ENCODE measurements at places on chromosomes 6 and 20. TPM values are rescaled to one million over a fixed set of nuclear protein-coding genes. Genes with fewer than 3 reads are reported as not detected.

- H3K27ac ChIP-seq = no peak overlapping the region
- no peak for DNase-seq
- H3K27me3 ChIP-seq = no peaks in the 10 kb centered on the region
- H3K36me3 ChIP-seq = no peaks in the 10 kb centered on the region
These were observed 161.0 kb downstream of the TRMT11 start for GRCh38 chr6:126147291-126147815.

GRCh38 chr6:170388113-170388512 lies 81.6 kb downstream of the FAM120B start:
- H3K27ac ChIP-seq = no peak overlapping the region
- peaks cover 7% of the 10 kb centered on the region for H3K4me1 ChIP-seq
- no peak overlapping the region for H3K4me3 ChIP-seq
- no peaks in the 10 kb centered on the region for H3K27me3 ChIP-seq
- H3K36me3 ChIP-seq = peaks cover 12% of the 10 kb centered on the region

DNA sequence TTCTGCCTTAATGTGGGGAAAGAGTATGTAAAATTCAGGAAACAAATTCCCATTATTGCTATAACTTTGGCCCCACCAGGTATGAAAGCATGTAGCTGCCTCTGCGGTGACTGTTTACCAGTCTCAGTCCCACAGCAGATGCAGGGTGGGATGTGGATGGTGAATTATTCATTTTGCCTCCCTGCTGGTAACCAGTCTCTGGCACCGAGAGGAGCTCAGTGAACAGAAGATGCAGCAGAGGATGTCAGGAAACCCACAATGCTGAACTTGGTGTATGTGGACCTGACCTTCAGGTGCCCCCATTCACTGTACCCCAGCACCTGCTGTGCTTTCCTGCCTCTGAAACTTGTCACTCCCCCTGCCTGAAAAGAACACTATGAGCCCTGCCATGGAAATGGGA lies 8.8 kb upstream of the METTL24 start:
- no peaks in the 10 kb centered on the region for H3K36me3 ChIP-seq
- no peaks in the 10 kb centered on the region for H3K27me3 ChIP-seq
- DNase-seq = no peak
- no peak overlapping the region for H3K27ac ChIP-seq

DNA sequence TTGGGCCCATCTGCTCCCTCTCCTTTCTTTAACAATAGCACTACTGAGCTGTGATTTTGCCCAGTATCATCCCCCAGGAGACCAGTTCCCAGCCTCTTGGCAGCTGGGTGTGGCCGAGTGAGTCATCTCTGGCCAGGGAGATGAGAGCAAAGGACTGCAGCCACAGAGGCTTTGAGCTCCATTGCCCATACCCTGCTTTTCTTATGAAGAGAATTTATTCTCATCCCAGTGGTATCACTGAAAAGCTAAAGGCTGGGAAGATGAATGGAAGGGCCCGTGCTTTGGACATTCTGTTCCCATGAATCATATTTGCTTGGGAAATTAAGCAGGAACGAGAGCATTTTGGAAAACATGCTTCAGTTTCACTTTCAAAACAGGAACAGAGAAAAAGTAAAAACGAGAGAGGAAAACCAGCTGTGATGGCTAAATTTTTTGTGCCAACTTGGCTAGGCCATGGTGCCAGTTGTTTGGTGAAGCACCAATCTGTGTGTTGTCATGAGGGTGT lies 14.9 kb downstream of the CST3 start:
- no peaks in the 10 kb centered on the region for H3K27me3 ChIP-seq
- no peaks in the 10 kb centered on the region for H3K36me3 ChIP-seq
- peak; percentile 90 for DNase-seq
- H3K4me3 ChIP-seq = peak overlapping the region; percentile 39
- H3K4me1 ChIP-seq = peaks cover 46% of the 10 kb centered on the region
- peak overlapping the region; percentile 87 for H3K27ac ChIP-seq

DNA sequence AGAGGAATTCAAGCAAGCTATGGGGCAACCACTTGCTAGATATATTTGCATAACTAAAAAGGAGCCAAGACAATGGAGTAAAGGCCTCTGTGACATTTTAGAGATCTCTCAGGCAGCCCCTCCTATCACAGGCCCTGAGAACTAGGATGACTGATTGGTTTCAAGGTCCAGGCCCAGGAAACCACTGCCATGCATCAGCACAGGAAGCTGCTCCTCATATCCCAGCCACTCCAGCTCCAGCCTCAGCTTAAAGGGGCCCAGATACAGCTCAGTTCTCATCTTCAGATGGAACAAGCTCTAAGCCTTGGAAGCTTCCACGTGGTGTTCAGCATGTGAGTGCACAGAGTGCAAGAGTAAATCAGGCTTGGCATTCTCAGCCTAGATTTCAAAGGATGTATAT lies 21.1 kb upstream of the THBS2 start:
- no peak overlapping the region for H3K4me3 ChIP-seq
- no peaks in the 10 kb centered on the region for H3K36me3 ChIP-seq
- H3K27ac ChIP-seq = no peak overlapping the region
- H3K4me1 ChIP-seq = no peaks in the 10 kb centered on the region

DNA sequence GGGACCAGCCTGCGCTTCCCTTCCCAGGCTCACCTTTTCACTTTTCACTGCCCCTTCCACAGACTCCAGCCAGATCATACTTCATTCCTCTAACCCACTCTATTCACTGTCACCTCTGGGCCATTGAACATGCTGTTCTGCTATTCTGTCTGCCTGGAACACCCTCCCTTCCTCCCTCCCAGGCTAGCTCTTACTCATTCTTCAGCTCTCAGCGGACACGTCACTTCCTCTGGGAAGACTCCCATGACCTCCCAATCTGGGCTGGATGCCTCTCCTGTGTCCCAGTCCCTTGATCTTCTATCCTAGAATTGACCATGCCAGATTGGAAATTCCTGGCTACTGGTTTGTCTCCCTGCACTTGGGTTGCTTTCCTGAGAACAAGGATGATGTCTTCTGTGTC lies 5.0 kb downstream of the SLC12A5 start:
- DNase-seq = no peak
- peaks cover 5% of the 10 kb centered on the region for H3K4me1 ChIP-seq
- no peak overlapping the region for H3K27ac ChIP-seq
- no peak overlapping the region for H3K4me3 ChIP-seq
- H3K36me3 ChIP-seq = no peaks in the 10 kb centered on the region
- H3K27me3 ChIP-seq = peaks cover 67% of the 10 kb centered on the region

DNA sequence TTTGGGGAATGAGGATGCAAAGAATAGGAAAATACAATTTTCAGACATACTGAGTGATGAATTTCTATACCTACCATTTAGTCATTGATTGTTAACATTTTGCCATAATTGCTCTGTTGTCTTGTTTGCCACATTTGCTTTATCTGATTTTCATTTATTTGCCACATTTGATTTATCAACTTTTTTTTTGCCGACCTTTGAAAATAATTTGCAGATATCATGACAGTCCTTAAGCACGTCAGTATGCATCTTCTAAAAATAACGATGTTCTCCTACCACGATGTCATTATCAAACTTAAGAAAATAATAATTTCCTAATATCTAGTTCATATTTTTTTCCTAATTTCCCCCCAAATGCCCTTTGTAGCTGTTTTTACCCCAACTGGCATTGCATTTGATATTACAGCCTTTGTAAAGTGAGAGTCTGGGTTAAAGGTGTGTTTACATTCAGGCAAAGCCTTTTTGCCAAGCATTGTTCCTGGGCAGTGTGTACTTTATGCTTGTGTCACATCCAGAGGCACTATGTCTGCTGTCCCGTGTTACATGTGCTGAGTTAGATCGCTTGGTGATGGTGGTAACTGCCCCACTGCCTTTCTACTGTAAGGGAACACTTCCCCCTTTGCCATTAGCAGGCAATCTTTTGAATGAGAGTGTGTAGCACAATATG lies 26.4 kb downstream of the SEC23B start:
- no peaks in the 10 kb centered on the region for H3K27me3 ChIP-seq
- no peaks in the 10 kb centered on the region for H3K4me1 ChIP-seq
- H3K36me3 ChIP-seq = peaks cover 33% of the 10 kb centered on the region
- no peak overlapping the region for H3K27ac ChIP-seq
- H3K4me3 ChIP-seq = no peak overlapping the region
- DNase-seq = no peak

- no peak overlapping the region for H3K27ac ChIP-seq
- no peak overlapping the region for H3K4me3 ChIP-seq
- H3K27me3 ChIP-seq = no peaks in the 10 kb centered on the region
- DNase-seq = no peak
- H3K36me3 ChIP-seq = no peaks in the 10 kb centered on the region
- no peaks in the 10 kb centered on the region for H3K4me1 ChIP-seq
These were observed 385.5 kb downstream of the TENT5A start for GRCh38 chr6:81366972-81367371.

- H3K4me3 ChIP-seq = no peak overlapping the region
- H3K4me1 ChIP-seq = no peaks in the 10 kb centered on the region
- no peak for DNase-seq
These were observed 5.0 kb upstream of the KCNK16 start for GRCh38 chr6:39327507-39327906.

DNA sequence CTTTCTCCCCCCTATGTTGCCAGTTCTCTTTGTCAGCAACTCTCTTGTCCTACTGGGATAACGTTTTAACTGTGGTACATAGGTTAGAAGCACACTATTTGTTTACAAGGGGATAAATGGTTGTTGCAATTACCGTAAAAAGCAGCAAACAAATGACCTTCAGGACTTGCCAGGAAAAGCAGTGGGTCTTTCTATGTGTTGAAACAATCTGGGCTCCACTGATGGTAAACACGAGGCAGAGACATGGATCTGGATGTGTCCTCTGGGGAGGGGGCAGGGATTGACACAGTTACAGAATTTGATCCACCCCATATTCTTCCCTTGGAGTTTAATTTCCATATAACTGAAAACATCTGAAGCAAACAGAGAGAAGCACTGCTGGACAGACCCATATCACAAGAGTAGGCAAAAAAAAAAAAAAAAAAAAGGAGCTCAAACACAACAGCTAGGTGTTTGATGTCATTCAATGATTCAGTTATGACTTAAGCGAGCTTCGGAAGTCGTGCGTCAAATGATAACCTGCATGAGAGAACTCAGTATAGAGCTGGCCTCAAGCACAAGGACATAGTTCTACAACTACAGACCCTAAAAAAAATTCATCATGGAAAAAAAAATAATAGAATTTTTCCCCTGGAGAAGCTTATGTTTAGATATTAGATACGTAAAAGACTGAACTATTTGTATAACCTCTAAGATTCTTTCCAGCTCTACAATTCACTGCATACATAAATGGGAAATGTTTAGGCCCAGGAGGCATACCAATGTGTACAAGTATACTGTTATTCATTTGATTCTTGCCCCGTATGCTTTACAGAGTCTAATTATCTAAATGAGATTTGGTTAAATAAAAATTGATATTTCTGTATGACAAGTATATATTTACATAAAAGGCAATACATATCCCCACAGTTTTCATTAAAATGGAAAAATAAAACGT lies 127.7 kb downstream of the ALDH8A1 start:
- no peaks in the 10 kb centered on the region for H3K27me3 ChIP-seq
- no peak overlapping the region for H3K27ac ChIP-seq

DNA sequence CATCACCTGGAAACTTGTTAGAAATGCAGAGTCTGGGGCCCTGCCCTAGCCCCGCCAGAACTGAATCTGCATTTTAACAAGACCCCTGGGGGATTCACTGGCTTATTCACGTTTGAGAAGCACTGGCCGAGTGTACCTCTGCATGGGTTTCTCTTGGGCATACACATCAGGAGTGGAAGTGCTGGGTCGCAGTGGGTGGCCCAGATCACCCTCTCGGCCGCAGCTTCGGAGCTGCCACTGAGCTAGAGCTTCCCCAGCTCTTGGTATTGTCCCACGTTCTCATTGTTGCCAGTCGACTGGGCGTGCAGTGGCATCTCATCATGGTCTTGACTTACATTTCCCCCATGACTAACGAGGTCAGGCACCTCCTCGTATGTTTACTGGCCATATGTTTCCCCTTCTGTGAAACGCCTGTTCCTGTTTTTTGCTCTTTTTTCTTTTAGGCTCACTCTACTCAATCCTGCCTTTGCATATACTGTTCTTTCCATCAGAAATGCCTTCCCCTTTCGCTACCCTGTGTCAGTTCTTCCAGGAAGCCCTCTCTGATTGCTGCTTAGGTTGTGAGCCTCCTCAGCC lies 3.0 kb upstream of the DLGAP4 start:
- H3K27me3 ChIP-seq = peaks cover 36% of the 10 kb centered on the region
- no peak for DNase-seq
- no peaks in the 10 kb centered on the region for H3K36me3 ChIP-seq
- H3K4me1 ChIP-seq = peaks cover 15% of the 10 kb centered on the region

GRCh38 chr6:26312501-26313397 lies 52.2 kb upstream of the BTN3A2 start:
- H3K4me1 ChIP-seq = peaks cover 4% of the 10 kb centered on the region
- H3K27me3 ChIP-seq = no peaks in the 10 kb centered on the region
- H3K36me3 ChIP-seq = no peaks in the 10 kb centered on the region
- peak overlapping the region; percentile 48 for H3K4me3 ChIP-seq
- peak overlapping the region; percentile 56 for H3K27ac ChIP-seq

GRCh38 chr20:21118138-21118537 lies 7.7 kb upstream of the KIZ start:
- no peaks in the 10 kb centered on the region for H3K4me1 ChIP-seq
- H3K27me3 ChIP-seq = no peaks in the 10 kb centered on the region
- DNase-seq = no peak

- H3K4me1 ChIP-seq = peaks cover 24% of the 10 kb centered on the region
- no peaks in the 10 kb centered on the region for H3K27me3 ChIP-seq
- no peak for DNase-seq
- H3K4me3 ChIP-seq = peak overlapping the region; percentile 100
These were observed 774 bp upstream of the SFT2D1 start for GRCh38 chr6:166343150-166343487.

DNA sequence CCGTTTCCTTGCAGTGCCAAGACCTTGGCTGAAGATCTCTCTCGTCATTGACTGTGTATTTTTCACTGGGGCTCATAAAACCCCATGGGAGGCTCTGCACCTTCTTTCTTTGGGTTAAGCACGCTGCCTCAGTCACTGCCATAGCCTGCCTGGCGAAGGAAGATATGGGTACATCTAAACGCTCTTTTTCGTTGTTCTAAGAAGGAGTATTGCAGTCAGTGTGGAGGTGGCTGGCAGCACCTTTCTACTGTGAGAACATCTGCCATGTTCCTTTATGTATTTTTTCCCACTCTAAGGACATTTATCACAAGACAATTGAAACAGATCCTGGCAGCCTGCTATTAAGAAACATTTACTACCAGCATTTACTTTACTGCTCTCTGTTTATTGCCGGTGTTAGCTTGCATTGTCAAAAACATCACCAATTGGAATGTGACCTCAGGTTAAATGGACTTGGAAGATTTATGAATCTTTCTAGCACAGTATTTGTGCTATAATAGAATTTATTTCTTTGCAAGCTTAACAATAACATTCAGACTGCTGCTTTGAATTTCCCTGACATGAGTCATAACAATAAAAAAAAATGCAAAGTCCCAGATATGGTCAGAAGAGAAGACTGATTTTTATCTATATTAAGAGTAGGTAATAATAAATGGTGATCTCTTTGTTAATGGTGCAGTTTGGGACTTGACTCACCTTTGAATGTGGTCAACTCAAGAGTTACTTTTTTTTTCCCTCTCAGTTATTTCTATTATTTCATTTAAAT lies 62.2 kb upstream of the CLDN20 start:
- H3K27me3 ChIP-seq = no peaks in the 10 kb centered on the region
- DNase-seq = no peak
- H3K27ac ChIP-seq = peak overlapping the region; percentile 87

Gene SYTL3
- total RNA-seq = 3.9 TPM

Gene HSPA1L
- total RNA-seq = 1.4 TPM

Gene TRIM31
- not detected for total RNA-seq

Gene USP49
- 3.4 TPM for total RNA-seq

Gene GJA1
- total RNA-seq = 21.3 TPM

Gene AKAP12
- 244 TPM for total RNA-seq

Gene DDX43
- 2.5 TPM for total RNA-seq

Gene ARG1
- not detected for total RNA-seq

Gene FOXF2
- 28.5 TPM for total RNA-seq

Gene KIAA1755
- 39.1 TPM for total RNA-seq

Measured in sigmoid colon (tissue), 7 donors.